Kidney tubule cell (primary cell): ENCODE measurements at places on chromosomes 11 and 22.

DNA sequence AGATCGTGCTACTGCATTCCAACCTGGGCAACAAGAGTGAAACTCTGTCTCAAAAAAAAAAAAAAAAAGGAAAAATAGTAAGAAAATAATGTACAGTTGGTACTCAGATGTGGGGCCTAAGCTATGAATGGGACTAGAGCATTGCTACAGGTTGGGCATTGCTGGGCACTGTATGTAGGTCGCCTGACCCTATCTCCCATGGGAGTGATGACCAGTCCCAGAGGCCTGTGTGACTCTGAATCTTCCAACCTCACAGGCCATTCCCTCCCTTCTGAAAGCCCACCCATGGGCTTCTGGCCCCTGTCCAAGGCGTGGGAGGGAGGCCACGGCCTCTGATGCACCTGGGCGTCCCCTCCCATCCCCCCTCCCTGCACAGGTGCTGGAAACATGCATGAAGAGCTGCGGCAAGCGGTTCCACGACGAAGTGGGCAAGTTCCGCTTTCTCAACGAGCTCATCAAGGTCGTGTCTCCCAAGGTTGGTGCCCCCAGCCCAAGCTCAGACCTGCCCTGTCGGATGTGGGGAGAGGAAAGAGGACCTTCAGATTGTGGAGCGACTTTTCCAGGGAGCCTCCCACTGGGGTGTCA is 9.5 kb downstream of the GGA1 start:
- no peak for DNase-seq

- no peak for DNase-seq
Measured at GRCh38 chr11:128948583-128948982, 5.9 kb upstream of the TP53AIP1 start.

DNA sequence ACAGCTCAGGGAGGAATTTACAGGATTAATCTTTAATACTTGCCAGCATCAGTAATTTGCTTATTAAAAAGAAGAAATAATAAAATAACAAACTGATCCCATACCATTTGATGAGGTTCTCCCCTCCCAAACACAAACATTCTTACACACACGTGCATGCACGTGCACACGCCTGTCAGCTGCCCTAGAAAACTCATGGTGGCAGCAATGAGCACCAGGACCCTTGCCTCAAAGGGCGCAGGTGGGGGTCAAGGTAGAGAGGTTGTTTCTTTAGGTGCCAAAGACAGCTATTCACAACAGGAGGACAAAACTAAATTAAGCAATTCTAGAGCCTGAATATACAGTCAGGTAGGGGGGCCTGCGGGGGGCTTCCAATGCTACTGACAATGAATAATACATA is 219.3 kb downstream of the BUD13 start:
- DNase-seq, result no peak

GRCh38 chr11:99973993-99974392 is 713.1 kb upstream of the ARHGAP42 start:
- peak; percentile 85 for DNase-seq

DNA sequence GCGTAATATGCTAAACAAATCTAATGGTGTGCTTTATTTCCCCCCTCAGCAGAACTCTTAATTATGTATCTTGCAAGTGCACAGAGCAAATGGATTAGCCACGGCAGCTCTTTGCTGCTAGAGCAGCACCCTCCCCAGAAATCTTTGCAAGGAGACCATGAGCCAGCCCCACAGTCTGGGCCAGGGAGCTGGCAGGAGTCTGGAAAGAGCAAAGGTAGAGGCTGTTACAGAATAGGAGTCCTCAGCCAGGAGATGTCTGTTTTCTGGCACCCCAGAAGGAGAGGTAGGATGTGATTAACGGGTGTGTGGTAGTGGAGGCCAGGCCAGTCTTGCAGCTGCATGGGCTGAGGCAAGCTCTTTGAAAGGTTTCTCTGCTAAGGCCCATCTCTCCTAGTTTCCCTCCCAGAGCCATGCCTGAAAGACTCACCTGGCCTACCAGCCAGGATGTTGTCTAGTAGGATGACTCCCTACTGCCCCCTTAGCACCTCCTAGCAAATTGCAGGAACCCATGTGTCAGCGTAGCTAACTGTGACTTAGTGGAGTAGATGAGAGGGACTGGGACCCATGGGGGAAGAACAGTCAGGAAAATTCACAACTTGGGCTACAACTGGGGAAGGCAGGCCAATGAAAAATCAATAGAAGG is 557.2 kb downstream of the BUD13 start:
- peak; percentile 33 for DNase-seq

DNA sequence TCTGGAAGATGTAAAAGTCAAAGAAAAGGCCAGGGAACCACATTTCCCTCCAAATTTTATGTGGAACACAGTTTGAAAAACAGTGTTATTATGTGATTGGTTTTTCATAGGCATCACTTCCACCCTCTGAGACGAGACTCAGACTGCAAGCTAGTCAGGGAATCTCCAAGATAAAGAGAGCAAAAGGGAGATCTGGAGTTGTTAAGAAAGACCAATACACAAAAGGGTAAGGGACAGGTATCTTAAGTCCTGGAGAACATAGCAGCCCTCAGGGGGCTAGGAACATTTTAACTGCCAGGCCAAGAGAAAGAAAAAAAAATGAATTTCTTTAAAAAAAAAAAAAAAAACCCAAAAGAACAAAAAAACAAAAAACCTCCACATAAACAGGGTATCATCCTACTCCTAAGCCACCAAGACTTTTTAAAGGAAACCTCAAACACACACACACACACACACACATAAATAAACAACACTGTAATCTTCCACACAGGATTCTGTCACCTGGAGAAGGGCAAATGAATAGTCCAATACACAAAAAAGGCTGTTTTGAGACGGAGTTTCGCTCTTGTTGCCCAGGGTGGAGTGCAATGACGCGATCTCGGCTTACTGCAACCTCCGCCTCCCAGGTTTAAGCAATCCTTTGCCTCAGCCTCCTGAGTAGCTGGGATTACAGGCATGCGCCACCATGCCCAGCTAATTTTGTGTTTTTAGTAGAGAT is 44.5 kb downstream of the CELF1 start:
- DNase-seq, result no peak

- no peak for DNase-seq
Measured at GRCh38 chr11:76237000-76237649, 30.8 kb upstream of the WNT11 start.

GRCh38 chr11:11844272-11844671 is 2.5 kb downstream of the USP47 start:
- no peak for DNase-seq

GRCh38 chr11:107372439-107372838 is 85.2 kb downstream of the CWF19L2 start:
- no peak for DNase-seq

DNA sequence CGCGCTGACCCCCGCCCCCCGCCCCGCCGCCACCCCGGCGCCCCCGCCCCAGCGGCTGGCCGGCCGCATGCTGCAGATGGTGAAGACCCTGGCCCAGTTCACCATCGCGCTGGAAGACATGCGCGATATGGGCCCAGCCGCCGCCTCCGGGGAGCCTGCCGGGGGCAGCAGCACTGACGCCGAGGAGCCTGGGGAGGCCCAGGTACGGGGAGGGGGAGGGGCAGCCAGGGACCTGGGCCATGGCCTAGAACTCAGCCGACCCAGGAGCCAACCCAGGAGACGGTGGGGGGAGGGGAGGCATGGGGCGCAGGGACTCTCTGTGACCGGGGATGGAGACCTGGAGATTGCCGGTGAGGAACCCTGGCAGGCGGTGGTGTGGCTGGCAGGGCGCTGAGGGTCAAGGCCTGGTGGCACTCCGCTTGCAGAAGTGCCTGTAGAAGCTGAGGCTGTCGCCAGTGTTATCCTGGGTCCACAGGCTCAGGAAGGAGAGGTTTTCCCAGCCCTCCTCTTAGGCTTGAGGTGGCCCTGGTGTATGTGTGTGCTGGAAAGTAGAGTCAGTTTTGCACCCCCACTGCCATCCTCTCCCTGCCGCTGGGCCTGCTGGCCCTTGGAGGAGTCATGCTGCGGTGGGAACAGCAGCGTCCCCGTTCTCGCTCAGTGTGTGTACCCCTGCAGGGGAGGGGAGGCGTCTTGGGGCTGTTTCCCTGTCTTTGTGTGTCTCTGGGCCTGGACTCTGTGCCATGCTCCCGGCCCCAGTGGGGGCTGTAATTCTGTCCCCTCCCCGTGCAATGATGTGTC is 32.9 kb upstream of the RELT start:
- DNase-seq, result no peak

GRCh38 chr11:4084406-4085125 is 10.0 kb upstream of the RRM1 start:
- DNase-seq, result no peak
